ENCODE measurements at places on chromosomes 2 and 18.

- no peak for DNase-seq
Measured at GRCh38 chr2:113765276-113765675, 8.8 kb upstream of the SLC35F5 start.

GRCh38 chr2:194015751-194016150, 1641.3 kb upstream of the SLC39A10 start:
- DNase-seq, result no peak

DNA sequence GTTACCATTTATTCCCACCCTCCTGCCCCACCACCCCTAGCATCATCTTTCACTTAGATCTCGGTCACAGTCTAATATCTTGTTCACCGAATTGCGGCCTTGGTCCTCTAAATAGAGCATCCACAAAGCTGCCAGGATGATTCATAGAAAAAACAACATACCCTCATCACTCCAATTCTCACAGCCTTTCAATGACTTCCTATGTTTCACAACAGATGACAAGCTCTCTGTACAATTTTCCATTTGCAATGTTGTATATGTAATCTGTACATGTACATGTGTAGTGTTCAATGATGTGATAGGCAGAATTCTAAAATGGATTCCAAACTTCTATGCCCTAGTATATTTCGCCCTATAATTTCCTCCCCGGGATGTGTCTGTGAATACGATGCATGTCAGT, 675.6 kb upstream of the CELF4 start:
- DNase-seq, result no peak

DNA sequence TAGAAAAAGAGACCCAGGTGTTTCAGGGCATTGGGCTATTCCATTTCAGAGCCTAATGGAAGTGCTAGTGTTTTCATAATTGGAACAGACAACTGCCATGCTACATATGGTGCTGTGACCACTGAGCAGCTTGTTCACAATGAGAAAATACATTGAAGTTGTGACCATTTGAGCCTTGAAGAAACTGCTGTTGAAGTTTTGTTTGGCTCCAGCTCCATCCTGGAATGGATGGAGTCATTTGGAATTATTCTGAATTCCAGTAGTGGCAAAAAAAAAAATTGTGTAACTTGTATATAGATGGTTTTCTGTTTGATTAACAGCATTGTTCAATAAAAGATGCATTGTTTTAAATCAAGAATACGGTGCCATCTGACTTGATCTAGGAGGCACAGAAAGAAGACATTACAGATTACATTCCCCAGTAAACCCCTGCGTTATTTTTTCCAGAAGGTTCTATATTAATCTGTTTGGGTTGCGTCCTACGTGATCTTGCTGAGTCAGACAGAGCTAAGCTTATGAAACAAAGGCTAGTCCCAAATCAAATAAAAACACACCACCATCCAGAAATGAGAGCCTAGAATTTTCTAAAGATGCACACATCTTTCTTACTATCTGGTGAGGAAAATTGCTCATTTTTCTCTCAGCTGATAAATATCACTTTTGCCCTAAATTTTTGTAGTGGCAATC, 19.2 kb downstream of the FMNL2 start:
- no peak for DNase-seq

DNA sequence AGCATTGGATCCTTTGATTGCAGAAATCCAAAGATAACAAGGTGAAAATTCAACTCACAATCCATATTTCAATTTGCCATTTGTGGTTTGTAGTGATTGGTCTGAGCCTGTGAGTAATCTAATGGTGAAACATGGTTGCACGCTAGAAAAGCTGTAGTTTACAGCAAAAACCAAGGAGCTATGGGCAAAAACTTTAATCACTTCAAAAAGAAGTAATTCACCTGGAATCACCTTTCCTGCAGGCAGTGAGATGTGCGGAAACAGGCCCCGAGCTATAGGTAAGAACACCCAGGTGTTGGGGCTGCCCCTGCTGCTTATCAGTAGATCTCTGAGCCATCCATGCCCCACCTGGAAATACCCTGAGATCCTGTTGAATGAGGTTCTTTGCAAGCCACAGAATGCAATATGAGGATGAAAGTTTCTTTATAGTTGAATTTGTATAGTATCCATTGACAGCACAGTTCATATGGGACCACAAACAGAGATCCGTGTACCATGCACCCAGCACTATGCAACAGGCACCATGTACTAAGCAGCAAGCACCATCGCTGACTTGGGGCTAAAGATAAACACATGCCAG, 208.2 kb downstream of the SPP2 start:
- no peak for DNase-seq

- no peak for DNase-seq
Measured at GRCh38 chr2:155815851-155816250, 516.7 kb downstream of the NR4A2 start.

DNA sequence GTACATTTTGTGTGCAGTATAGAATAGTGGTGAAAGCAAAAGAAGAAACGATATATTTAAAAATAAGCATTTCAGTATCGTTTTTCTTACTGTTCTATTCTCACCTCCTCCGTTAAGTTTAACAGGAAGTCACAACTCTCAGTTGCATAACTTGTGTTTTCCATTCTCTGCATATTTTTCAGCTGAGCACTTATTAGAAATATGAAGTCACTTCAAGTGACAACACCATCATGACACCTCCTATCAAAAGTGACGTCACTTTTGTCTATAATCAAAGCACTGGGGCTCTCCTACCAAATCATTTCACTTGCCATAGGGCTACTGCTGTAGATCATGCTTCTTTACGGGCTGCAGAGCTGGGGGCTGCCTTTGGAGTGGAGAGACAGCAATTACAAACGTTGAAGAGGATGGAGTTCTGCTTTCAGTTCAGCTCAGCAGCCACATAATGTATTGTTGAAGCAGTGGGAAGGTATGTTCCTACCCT, 36.3 kb downstream of the STAT4 start:
- no peak for DNase-seq

DNA sequence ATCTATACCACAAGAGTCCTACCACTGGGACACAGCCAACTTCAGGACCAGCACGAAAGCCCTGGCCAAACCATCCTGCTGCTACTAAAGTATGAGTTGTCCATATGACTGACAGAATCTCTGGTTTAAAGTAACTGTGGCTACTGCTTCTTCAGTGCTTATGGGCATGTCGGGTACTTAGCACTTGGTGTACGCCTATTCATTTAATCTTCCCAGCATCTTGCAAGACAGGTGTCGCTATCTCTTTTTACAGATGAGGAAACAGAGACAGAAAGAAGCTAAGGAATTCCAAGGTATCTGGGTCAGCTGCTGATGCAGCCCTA, 203.4 kb upstream of the ID2 start:
- DNase-seq, result no peak

DNA sequence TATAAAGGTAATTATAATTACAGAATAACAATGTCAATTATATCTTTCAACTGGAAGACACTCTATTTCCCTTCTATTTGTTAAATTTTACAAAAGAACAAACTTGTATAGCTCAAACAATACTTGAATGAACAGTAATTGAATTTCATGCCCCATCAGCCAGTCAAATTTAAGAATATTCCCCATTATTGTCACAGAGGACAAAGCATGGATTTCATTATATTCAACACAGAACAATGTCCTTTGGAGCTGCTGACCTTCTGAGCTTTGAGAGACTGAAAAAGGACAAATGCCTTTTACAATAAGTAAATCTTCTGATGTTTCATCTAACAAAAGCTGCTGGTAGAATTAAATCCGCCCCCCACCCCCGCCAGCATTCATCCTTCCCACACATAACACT, 187.5 kb upstream of the MC4R start:
- no peak for DNase-seq

- no peak for DNase-seq
Measured at GRCh38 chr2:12538138-12538694, 178.5 kb upstream of the TRIB2 start.

- no peak for DNase-seq
Measured at GRCh38 chr2:109457366-109457765, 156.4 kb downstream of the SEPTIN10 start.

DNA sequence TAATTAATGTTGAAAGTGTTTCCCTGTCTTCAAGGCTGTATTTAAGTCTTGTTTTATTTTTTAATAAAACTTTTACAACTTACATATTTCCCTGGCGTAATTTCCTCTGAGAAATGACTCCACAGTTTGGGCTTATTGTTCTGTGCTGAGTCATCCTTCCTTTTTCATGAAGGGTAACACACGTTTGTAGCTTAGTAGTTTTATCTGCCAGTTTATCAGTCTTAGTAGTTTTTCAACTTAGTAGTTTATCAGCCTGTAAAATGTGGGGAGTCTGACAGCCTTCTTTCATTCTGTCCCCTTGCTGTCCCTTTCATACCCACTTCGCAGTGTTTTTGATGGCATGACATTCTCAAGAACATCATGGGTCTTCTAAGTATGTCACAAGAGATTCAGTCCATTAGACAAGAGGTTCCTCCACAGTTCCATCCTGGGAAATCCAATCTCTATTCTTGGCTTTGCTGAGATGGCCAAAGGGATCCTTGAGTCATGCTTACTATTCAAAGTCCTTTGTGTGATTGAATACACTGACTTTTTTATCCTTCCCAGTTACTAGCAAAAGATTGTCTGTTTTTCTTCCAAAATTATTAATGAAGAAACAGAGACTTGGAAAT, 60.0 kb upstream of the SGPP2 start:
- no peak for DNase-seq

DNA sequence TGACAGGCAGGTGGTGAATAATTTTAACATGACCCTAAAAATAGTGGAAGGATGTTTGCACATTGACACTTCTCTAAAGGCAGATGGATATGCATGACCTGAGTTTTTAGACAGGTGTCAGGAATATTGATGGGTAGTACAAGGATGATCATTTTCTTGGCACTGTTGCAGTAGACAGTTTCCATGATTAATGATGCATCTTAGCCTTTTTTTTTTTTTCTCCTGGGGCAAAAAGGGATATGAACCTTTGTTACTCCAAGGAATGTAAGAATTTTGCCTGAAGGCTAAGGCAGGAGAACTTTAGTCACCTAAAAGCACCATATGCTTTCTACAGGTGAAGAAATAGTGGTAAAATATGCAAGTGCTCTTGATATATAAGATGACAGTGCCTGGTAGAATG, 136.3 kb upstream of the CAVIN2 start:
- no peak for DNase-seq

- no peak for DNase-seq
Measured at GRCh38 chr2:16925145-16925544, 259.5 kb upstream of the CYRIA start.

GRCh38 chr2:44821500-44821899, 120.0 kb upstream of the SIX3 start:
- no peak for DNase-seq

- DNase-seq, result peak; percentile 53
Measured at GRCh38 chr2:112690853-112691401, 29.9 kb upstream of the NT5DC4 start.

DNA sequence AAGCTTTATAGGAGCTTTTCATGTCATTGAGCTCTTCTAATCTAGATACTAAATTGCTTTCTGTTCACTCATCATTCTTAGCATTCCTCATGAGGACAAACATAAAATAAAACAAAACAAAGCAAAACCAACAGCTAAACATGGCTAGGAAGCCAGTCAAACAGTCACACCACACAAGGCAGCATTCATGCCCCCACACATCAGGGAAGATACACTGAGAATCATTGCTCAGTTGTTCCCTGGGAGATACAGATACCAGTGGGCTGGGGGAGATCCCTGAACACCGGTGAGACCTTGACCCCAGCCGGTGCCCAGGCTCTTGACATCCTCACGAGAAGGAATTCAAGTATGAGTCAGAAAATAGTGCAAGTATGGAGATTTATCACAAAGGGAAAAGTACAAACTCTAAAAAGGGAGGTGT, 177.9 kb upstream of the ARL4C start:
- no peak for DNase-seq

DNA sequence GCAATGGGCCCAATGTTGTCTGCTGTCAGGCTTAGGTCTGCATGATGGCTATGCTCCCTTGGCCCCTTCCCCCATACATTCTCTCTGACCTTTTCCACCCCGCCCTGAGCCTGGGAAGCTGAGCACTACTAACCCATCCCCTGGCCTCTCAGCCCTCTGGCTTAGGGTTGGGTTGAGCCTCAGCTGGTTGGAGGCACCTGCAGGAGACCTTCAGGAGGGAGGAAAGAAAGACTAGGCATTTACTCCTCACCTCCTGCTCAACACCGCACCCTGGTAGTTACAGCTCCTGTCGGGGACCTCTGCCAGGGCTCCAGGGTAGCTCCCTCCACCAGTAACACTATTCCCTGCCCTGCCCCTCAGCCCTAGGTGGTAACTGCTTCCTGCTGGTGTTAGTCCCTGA, 80.5 kb downstream of the GALNT14 start:
- DNase-seq, result no peak

- no peak for DNase-seq
Measured at GRCh38 chr2:1967242-1968208, 223.2 kb upstream of the PXDN start.

GRCh38 chr2:15158100-15158499, 403.0 kb downstream of the NBAS start:
- DNase-seq, result no peak

DNA sequence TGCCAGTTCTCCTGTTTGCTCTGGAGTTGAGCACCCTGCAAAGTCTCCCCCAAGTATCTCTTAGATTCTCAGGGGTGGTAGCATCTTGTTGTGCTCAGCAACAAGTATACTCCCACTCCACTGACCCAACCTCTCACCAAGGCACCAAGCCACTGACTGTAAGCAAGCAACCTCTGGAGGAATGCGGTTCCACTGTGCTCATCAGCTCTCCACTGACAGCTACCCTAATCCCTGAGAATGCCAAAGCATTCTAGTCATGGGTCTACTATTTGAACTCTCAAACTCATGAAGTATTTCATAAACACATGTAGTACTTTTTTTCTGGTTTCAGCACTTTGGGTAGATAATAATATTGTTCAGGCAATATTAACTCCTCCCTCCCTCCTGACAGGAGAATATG, 170.0 kb downstream of the EPHA4 start:
- DNase-seq, result no peak

GRCh38 chr2:241834527-241835210, 24.0 kb downstream of the PDCD1 start:
- DNase-seq, result no peak

DNA sequence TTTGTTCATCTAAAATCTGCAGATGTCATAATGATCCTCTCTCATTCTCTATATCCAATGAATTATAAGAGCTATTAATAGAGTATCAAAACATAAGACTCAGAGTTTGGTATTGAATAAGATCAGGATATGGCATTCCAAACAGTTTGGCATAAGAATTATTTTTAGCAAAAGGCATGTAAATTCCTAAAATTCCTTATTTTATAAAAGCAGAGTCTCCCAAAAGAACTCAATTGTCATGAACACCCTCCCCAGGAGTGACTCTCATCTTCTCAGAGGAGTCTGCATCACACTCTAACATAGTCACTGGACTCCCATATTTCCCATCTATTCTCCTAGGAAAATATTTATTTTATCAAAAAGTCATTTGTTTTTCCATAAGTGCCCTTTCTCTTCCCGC, 1710.2 kb upstream of the SLC39A10 start:
- DNase-seq, result no peak

DNA sequence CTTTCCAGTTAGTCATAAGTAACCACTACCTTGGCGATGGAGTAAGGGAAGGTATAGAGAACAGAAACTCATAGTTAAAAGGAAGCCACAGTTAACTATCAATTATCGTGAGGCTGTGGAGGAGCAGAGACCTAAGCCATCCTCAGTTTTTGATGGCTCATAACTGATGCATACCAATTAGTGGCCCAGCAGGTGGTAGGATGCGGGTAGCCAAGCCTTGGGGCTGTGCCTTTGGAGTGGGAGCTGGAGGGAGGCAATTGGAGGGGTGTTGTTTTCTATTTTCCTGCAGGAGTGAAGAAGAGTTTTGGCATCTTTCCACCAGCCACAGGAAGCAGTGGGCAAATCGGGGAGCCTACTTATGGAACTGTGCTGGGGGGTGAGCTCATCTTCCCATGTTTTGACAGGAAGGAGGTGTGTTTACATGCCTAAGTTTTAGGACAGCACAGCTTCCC, 194.8 kb downstream of the TPGS2 start:
- no peak for DNase-seq

- no peak for DNase-seq
Measured at GRCh38 chr2:218659988-218660358, 490 bp downstream of the BCS1L start.

Data from activated CD4-positive, alpha-beta T cell treated with anti-CD3 and anti-CD28 coated beads, Interleukin-2, amount 50 U/mL, for 4 hours (primary cell).